Activated naive CD4-positive, alpha-beta T cell treated with anti-CD3 and anti-CD28 coated beads, Interleukin-2, amount 50 U/mL, for 72 hours (primary cell): ENCODE measurements at places on chromosomes 3 and 15. TPM values are rescaled to one million over a fixed set of nuclear protein-coding genes. Genes with fewer than 3 reads are reported as not detected.

SCN11A gene
- total RNA-seq, result 0.09 TPM

GRCh38 chr3:65939801-65940246 is 98.9 kb downstream of the MAGI1 start:
- no peak for DNase-seq

DNA sequence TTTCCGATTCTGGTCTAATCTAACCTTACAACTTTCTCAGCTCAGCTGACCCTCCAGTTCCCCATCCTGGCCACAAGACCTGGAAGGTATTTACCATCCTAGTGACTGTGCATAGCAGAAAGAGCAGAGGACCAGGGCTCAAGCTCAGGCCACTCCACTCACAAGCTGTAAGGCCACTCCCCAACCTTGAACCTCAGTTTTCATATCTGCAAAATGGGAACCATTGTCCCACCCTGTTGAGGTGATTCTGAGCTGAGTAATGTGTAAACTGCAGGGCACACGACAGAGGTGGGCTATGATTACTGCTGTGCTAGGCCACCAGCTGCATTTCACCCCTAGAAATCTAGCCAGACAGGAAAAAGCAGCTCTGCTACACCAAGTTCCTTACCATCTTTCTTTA is 21.7 kb downstream of the TMEM40 start:
- no peak for DNase-seq

DNA sequence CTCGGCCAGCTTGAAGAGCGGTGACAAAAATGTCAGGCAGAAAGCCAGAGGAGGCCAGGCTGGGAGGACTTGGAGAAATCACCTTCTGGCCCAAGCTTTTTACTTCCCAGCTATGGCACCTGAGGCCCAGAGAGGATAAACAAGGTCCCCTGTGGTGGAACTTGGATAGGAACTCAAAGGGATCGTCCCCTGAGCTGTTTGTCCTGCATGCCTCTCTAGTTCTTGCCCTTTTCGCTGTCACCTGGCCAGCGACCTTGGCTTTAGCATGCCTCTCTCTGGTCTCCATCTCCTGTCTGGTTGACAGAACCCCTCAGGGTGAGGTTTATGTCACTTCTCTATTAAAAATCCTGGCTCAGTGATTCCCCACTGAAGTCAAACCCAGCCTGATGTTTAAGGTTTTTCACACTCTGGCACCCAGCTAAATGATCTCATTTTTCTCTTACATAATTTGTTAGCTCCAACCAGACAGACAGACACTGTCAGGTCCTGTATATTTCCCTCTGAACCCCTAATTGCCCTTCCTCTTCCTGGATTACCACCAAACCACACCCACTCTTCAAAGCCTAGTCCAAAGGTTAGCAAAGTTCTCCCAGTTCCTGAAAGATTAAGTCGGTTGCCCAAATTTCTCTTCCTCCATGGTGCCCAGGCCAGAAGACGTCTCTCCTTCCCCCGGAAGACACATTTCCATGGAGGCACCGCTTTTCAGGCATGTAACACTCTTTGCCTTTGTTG is 169.1 kb downstream of the FAM43A start:
- DNase-seq, result no peak

DNA sequence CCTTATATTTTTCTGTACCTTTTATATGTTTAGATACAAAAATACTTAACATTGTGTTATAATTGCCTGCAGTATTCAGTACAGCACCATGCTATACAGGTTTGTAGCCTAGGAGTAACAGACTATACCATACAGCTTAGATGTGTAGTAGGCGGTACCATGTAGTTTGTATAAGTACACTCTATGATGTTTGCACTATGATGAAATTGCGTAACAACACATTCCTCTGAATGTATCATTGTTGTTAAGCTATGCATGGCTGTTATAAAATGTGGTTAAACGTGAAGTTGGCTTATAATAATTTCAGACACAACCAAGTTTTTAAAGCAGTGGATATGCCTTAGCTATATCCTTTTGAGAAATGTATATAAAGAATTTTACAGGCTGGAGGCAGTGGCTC is 328.3 kb downstream of the PLCL2 start:
- DNase-seq, result no peak

FAM107A gene
- total RNA-seq, result not detected

DNA sequence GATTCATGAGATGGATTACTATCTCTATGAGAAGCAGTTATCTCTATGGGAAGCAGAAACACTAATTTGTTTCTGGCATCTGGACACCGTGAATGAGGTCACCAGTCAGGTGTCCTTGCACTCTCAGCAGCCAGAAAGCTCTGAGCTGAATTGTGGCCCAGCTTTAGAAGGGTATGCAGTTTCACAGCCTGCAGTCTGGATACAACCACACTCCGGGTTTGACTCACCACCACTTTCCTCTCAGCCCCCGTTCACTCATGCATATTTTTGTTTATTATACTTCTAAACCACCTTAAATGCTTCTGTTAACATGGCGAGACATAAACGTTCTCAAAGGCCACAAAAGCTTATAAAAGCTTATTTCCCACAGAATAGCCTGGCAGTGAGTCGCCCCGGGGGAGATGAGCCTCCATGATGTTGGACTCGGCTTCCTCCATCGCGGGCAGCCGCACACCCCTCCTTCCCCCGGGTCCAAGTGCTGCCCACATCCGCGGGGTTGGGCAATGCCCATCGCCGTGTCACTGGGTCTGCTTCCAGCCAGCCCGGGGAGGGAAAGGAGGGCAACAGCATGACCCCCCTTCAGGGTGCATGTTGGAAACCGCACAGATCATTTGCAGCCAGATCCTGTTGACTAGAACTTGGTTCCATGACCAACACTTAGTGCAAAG is 16.8 kb upstream of the SLC41A3 start:
- DNase-seq, result no peak

PPP2R3A gene
- 0.54 TPM for total RNA-seq

COLQ gene
- 2.9 TPM for total RNA-seq

LCMT2 gene
- total RNA-seq, result 11.1 TPM

COL8A1 gene
- not detected for total RNA-seq

GRCh38 chr15:44580105-44580504 is 43.2 kb downstream of the EIF3J start:
- no peak for DNase-seq

DNA sequence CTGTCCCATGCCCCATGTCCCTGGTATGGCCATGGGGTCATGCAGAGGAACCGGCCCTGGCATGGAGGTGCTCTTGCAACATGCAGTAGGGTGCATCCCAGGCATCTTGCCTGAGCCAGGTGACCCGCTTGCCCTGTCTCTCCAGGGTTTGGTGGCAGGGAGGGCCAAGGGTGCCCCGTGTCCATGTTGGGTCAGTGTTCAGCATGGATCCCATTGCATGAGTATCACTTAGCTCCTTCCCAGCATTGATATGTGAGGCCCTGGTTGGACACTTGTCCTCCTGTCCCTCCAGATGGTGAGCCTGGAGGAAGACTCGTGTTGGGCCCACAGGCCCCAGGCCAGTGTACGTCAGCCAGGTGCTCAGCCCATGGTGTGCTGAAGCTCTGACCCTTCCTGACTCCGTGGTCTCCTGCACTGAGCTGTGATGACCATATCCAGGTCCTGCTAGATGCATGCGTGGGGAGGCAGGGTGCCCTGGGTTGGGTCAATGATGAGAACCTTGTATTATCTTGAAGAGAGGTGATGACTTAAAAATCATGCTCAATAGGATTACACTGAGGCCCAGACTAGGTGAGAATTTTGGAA is 205.0 kb downstream of the UBE3A start:
- no peak for DNase-seq

DNA sequence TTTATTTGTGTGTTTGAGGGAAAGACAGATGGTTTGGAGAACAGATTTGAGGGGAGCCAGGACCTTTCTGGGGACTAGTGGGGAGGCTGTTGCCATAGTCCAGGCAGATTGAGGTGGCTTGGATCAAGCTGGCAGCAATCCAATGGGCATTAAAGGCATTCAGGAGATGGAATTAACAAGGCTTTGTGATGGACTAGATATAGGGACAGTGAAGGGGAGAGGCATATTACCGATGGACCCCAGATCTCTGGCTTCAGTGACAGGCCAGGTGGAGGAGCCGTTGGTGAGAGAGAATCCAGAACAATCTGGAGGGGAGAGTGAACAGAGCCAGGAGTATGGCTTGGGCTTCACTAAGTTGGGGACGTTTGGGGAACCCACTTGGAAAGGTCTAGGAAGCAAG is 124.8 kb downstream of the EEFSEC start:
- no peak for DNase-seq

FANCD2 gene
- 69.7 TPM for total RNA-seq

- DNase-seq, result no peak
These were observed 21.6 kb upstream of the SLC6A20 start for GRCh38 chr3:45817831-45818522.

DNA sequence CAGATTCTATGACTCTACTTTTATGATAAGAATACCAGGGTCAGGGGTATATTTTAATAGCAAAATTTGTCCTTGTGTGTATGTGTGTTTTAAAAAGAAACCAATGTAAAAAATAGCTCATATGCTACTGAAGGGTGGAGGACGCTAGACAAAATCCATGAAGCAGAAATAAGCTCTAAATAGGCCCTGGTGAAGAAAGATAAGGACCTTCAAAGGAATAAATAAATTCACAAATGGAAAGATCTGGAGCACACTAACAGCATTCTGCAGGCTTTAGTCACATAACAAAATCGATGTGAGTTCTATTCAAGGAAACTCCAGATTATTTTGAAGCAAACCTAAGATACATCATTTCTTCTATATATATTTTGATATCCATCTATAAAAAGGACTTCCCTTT is 27.2 kb upstream of the ATP11B start:
- no peak for DNase-seq

DNA sequence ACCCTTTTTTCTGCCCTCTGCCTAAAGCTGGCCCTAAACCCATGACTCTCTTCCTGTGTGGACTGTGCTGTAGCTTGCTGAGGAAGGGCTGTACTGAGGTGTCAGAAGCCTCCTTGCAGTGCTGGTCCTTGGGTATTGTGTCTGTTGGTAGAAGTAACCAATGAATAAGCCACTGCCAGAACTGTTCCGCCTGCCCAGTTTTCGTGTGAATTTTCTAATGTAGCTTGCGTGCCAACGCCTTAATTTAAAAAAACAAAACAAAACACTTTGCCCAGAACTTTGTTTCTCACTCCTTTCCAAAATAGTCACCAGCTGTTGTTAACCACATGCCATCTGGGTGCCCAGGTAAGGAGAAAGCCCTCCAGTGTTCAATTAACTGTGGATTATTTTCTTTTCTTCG is 101.9 kb downstream of the KLHL25 start:
- no peak for DNase-seq

DNA sequence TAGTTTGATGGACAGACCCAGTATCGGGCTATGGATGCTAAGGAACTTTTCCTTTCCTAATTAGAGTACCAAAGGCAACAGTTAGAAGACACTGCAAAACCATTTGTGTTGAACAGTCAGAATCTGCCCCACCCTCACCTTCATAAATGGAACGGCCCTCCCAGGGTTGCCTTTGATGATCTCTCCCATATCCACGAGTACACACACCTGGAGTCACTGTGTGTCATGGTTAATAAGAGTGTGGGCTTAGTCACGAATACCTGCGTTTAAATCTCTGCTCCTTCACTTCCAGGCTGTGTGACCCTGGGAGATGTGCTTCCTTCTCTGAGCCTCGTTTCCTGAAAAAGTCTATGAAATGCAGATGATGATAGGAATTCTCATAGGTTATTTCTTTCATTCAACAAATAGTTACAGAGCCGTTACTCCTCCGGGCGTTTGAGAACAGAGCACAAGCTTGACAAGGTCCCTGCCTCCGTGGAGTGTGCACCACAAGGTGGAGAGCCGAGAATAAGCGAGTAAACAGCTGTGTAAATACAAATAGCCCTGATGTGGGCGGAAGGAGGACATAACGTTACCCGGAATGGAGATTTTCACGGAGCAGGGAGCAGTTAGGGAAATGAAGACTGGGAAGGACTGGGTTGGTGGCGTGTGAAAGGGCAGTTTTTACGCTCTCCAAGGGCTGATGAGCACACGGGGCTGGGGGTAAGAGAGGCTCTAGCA is 6.7 kb downstream of the SLC51A start:
- no peak for DNase-seq

SLC51B gene
- total RNA-seq, result not detected

CHRNA3 gene
- total RNA-seq, result not detected

DNA sequence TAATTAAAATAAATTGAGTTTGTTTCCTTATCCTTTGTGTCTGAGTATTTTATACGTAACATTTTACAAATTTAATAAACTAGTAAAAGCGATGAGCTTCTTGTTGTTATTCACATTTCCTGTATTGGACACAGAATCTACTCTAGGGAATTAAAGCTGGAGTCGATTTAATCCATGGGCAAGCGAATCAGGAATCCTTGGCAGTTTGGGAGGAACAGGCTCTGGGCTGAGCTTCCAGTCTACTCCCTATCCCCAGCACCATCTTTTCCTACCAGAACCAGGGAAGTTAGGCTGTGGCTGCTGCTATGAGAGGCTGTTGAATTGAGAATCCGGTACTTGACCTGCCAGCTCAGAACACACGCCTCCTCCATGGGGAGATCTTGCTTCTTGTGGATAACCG is 437.3 kb upstream of the TPM1 start:
- DNase-seq, result no peak

NR2E3 gene
- not detected for total RNA-seq

DNA sequence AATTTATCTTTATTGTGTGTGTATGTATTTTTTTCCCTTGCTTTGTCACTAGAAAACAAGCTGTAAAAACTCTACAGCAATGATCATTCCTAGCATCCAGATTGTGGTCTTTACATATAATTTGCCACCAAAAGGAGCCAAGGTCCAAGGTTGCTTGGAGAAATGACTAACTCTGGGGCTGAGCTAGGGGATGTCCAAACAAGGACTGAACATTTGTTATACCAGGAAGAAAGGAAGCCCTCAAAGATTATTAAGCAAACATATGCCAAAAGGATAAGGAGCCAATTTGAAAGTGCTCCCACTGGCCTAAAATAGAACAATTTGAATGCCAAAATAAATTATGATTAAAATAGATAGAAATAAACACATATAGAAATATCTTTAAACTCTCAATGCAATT is 293.3 kb downstream of the ZIC1 start:
- DNase-seq, result no peak

ECE2 gene
- 0.18 TPM for total RNA-seq

GRCh38 chr15:88127432-88127790 is 129.1 kb downstream of the NTRK3 start:
- no peak for DNase-seq

- peak; percentile 65 for DNase-seq
These were observed 6.5 kb downstream of the DAG1 start for GRCh38 chr3:49476563-49476962.

DNA sequence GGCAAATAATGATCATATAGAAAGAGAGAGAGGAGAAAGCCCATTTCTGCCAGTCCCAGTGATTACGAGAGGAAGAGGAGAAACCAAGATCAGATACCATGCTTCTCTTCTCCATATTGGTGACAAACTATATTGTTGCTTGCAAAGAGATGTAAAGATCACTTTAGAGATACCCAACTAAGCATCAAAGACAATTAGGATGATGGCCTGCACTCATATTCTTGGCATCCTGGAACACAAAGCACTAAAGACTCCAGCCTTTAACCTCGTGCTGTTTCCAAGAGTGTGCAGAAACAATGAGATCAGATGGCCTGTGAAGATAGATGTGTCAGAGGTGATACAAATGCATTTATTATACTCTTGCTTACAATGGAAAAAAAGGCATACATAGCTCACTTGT is 170.7 kb upstream of the TP63 start:
- DNase-seq, result no peak

SLC22A14 gene
- total RNA-seq, result not detected

CFAP20DC gene
- 2.7 TPM for total RNA-seq

- no peak for DNase-seq
These were observed 141.5 kb upstream of the EIF1B start for GRCh38 chr3:40167958-40168357.

GRCh38 chr15:73540161-73540560 is 93.0 kb downstream of the NPTN start:
- no peak for DNase-seq
